CD4-positive, alpha-beta T cell treated with Interferon gamma for 1 hour (primary cell): ENCODE measurements at places on chromosomes 11 and 22.

DNA sequence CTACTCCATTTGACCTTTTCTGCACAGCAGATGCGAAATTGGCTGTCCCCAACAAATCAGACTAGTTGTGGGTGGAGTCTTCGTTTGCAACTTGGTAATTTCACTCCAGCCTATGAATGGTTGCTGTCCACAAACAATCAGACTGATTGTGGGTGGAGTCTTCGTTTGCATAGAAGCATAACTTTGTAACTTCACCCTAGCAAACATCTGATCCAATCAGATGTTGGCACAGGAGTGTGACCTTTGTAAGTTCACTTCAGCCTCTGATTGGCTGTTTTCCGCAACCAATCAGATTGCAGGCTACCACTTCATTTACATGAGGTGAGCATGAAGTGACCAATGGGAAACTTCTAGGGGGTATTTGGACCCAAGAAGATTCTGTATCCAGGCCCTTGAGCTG lies 16.3 kb upstream of the CABP2 start:
- no peak for DNase-seq

- no peak for DNase-seq
These were observed 275.9 kb downstream of the TBC1D22A start for GRCh38 chr22:47038206-47038835.

GRCh38 chr11:112863305-112863704 lies 97.9 kb upstream of the NCAM1 start:
- no peak for DNase-seq

- DNase-seq = no peak
These were observed 214.3 kb downstream of the NXPE2 start for GRCh38 chr11:114892381-114893197.

- no peak for DNase-seq
These were observed 42.5 kb downstream of the WT1 start for GRCh38 chr11:32392840-32393239.

GRCh38 chr22:19729507-19729906 lies 6.2 kb downstream of the GP1BB start:
- no peak for DNase-seq

GRCh38 chr11:119904531-119905035 lies 175.6 kb upstream of the NECTIN1 start:
- no peak for DNase-seq

DNA sequence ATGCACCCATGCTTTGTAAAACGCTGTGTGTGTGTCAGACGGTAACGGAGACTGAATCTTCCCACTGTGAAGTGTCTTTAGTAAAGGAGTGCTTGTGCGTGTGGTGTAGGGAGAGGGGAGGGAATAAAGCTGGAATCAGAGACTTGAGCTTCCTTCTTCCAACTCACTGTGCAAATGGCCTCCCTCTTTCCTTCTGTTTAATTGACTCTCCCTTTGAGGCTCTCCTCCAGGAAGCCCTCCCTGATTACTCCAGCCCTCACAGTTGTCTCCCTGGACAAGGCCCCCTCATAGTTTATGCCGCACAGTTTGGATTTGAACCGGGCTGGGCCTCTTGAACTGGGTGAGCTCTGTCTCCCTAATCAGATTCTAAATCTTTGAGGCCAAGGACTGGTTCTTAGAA lies 23.0 kb upstream of the KCNJ11 start:
- DNase-seq = no peak

- DNase-seq = no peak
These were observed 30.9 kb downstream of the ZFTA start for GRCh38 chr11:63737718-63738117.

DNA sequence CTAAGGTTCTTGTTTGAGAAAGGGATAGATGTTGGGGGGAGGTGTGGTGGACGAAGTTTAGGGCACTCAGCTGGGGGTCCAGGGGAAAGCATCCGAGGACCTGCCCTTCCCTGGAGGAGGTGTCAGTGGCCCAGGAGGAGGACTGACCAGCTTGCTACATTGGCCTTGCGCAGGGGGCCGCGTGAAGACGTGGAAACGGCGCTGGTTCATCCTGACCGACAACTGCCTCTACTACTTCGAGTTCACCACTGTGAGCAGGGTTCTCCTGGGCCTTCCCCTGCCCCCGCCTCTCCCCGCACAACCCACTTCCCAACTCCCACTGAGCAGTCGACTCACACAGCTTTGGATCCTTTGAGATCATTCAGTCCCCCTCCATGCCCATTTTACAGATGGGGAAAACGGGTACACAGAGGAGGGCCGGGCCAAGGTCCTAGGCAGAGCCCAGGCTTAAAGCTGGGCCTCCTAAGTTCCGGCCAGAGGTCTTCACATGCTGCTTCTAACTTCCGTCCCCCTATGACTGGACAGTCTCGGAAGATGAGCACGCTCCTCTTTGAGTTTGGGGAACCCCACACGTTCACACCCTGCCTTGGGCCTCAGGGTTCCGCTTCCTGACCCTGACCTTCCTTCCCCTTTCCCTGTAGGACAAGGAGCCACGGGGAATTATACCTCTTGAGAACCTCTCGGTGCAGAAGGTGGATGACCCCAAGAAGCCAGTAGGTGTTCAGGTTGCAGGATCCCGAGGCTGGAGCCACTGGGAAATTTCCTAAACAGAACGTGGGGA lies 28.7 kb downstream of the CYTH4 start:
- peak; percentile 72 for DNase-seq

DNA sequence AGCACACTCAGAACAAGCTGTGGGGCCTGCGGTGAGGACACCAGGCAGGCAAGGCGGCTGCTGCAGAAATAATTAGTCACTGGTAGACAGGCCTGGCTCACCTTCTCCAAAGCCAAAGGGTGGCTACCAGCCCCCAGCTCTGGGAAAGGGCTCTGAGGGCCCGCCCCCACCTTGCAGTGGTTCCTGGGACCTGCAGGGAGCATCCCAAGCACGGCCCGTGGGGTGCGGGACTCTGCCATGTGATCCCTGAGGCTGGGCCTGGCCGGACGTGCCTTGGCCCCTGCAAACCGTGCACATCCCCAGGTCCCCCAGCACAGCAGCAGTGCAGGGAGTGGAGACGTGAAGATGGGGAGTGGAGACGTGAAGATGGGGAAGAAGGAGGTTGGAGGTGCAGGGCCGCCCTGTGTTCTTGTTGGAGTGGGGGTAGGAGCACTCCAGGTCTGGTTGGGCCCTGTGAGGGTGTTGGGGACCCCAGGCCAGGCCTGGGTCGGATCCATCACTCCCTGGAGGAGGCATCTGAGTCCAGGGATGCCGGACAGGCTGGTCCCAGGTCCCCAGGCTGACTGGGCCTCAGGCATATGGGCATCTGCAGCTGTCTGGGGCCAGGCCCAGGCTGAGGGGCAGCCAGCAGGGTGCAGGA lies 41.9 kb downstream of the RTN4R start:
- DNase-seq = no peak

- DNase-seq = no peak
These were observed 576 bp upstream of the SC5D start for GRCh38 chr11:121291896-121292494.

- no peak for DNase-seq
These were observed 2.9 kb downstream of the BCR start for GRCh38 chr22:23183061-23183698.

DNA sequence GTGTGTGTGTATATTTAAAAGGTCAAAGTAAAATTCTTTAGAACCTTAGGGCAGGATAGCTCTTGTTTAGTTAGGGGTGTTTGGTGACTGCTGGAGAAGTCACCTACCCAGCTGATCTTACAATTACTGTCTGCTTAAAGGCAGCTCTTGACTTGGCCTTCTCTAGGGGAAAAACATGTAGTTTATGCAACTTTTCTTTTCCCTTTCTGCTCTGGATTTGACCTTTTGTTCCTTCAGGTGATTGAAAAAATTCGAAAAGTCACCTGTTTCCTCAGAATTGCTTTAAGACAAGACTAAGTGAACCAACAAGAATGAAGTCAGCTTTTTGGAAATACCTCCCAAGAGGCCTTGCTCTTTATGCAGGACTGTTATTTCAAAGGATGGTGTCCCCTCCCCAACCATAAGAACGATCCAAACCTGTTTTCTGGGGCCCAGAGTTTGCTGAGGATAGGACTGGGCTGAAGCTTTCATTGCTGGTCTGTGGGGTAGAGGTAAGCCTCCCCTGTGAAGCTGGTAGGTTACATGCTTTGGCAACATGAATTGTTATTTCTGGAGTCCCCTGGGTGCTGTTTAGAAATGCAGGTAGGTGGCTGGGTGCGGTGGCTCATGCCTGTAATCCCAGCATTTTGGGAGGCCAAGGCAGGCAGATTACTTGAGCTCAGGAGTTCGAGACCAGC lies 111.2 kb downstream of the PTPRJ start:
- DNase-seq = no peak

GRCh38 chr11:61964058-61964665 lies 3.3 kb downstream of the FTH1 start:
- no peak for DNase-seq

- DNase-seq = no peak
These were observed 2.9 kb upstream of the NXPE4 start for GRCh38 chr11:114598461-114598860.

DNA sequence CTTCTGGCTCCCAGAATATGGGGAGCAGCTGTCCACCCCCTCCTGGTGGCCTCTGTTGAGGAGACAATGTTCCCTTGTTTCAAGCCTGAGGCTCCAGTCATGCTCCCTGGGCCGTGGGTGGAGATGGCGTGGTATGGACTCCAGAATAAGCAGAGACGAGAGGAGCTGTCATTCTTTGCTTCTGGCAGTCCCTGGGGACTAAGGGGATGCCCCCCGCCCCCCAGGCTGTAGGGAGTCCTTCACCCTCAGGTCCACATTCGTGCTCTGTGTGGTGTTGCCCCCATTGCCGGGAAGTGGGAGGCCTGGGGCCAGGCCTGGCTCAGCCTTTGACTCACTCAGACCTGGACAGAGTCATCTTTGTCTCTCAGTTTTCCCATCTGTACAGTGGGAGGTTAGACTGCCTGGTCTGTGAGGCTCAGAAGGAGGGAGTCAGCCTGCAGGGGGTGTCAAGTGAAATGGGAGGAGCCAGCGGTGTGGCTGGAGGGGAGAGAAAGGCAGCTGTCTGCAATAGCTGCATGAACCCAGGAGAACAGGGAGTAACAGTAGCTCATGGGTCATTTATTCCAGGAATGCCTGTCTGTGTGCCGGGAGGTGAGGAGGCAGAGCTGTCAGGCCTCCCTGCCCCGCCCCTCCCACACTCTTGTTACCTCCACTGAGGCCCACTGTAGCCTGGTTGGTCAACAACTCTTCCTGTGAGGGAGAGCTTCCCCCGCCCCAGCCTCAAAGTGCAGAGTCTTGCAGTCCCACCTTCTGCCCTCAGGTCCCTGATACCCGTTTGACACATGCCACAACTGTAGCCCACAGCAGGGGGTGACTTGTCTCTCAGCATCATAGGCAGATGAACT lies 6.3 kb downstream of the ARHGEF17 start:
- no peak for DNase-seq

GRCh38 chr22:49568751-49569285 lies 258.9 kb downstream of the BRD1 start:
- no peak for DNase-seq

- no peak for DNase-seq
These were observed 10.1 kb downstream of the COA4 start for GRCh38 chr11:73866586-73866996.
